ENCODE measurements at places on chromosomes 2 and 18.
A peak's percentile ranks its signal among the peaks of the same experiment; 100 is the strongest.

GRCh38 chr2:105373344-105373781, 25.5 kb downstream of the FHL2 start:
- DNase-seq, result no peak

GRCh38 chr2:121567957-121568409, 37.3 kb downstream of the RNU4ATAC start:
- peak; percentile 19 for DNase-seq

DNA sequence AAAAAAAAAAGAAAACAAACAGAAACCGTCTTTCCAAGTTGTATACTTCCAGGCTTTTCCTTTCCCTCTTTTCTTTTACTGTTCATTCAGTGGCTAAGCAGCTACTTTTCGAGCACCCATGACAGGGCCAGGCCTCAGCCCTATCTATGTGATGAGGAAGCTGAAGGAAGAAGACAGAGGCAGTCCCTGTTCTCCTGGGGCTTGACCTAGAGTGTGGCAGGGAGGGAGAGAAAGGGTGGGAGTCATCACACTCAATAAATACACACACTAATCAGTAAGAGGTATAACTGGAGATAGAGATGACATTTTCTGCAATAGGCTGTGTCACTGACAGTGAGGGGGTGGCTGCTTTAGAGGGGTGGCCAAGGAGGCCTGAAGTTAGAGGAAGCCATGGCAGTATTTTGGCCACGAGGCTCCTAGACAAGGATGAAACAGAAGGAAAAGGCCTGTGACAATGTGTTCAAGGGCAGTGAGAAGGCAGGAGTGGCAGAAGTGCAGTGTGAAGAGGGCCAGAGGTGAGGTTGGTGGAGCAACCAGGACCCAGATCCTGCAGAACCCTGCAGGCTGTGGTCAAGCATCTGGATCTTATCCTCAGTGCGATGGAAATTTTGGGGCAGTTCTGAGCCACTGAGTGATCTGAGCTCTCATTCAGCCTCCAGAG, 131.8 kb upstream of the TTC39C start:
- DNase-seq, result no peak

- no peak for DNase-seq
These were observed 94.6 kb downstream of the PHLPP1 start for GRCh38 chr18:62809900-62810299.

GRCh38 chr18:24378598-24378997, 19.0 kb downstream of the OSBPL1A start:
- no peak for DNase-seq

GRCh38 chr2:173059971-173060461, 15.6 kb upstream of the MAP3K20 start:
- no peak for DNase-seq

DNA sequence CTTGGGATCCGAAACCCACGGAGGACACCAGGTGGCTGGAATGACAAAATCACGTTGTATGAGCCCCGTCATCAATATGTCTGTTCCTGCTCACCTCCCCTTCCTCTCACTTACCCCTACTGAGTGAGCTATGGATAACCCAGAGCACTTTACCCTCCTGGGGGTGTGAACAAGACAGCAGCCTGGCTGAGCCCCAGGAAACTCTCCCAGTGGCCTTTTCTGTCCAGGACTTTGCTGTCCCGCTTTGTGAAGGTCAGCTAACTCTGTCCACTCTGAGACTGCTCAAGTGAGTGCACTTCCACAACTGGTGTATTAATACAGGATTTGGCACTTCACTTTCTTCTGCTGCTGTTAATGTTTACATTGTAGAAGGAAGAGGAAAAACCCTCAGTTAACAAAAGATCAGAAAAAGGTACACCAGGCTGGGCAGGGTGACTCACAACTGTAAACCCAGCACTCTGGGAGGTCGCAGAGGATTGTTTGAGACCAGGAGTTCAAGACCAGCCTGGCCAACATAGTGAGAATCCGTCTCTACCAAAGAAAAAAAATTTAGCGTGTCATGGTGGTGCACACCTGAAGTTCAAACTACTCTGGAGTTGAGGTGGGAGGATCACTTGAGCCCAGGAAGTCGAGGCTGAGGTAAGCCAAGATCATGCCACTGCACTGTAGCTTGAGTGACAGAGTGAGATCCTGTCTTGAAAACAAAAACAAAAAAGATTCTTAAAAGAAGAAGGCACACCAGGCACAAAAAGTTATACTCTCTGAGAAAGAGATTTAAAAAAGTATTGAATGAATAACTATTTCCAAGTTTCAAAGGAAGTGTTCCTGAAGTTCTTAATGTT, 90.3 kb downstream of the CLHC1 start:
- no peak for DNase-seq

- DNase-seq, result no peak
These were observed 227.6 kb downstream of the SUCLG1 start for GRCh38 chr2:84231478-84231877.

GRCh38 chr18:61336766-61337165, 3.5 kb downstream of the CDH20 start:
- no peak for DNase-seq

DNA sequence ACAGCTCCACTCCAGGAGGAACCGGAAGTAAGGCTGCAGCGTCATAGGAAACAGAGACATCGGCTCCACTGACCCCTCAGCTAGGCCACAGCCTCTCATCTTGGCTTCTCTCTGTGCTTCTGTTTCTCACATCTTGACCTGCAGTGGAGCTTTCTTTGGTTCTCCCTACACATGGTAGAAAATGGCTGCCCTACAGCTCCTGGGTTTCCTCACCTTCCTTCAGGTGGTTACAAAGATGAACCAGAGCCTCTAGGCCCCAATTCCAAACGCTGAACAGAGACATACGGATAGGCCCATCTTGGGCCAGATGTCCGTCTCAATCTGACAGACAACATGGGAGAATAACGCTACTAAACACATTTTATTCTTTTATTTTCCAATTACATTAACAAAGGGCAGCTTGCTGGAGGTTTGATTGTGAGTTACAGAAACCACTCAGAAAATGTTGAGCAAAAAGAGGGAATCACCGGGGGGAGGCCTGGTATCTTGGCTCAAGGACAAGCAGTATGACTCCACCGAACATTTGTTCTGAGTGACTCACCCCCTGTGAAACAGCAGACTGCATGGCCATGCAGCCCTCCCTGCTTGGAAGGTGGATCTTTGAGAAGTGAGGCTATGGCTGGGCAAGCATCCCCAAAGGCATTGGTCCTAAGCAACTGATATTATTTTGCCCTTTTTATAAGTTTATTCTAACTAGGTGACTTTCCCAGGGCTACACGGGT, 303.5 kb downstream of the CDCA7 start:
- no peak for DNase-seq

GRCh38 chr2:98822301-98823164, 91.6 kb upstream of the MGAT4A start:
- DNase-seq, result no peak

GRCh38 chr2:586641-587076, 90.5 kb downstream of the TMEM18 start:
- DNase-seq, result no peak

DNA sequence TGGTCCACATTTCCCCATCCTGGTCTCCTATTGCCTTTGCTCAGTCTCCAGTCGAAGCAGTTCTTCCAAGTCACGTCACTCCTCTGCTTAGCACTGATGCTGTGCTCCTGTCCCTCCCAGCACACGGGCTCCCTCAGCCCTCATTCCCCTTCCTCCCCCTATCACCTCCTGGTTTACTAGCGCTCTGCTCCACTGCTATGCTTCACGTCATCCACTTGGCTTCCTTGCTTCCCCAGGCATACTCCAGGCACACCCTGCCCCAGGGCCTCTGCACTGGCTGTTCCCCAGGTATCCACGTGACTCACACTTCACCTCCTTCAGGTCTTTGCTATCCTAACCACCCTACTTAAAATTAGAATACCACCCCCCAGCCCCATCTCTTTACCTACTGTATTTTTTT, 269.3 kb downstream of the GLI2 start:
- DNase-seq, result no peak

DNA sequence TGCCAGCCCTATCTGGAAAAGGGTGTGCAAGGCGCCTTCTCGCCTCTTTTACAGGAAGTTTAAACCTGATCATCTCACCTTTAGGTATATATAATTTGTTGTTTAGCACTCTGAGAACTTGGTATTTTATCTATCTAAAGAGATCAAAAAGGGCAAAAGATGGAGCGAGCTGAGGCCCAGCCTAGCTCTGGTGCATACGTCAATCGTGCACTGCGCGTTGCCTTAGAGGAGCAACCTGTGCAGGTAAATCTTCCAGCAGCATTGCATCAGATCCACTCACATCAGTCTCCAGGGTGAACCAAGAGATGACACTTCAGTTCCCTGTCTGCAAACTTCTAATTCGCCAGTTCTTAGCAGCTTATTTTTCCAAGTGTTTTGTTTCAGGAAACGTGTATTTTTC, 15.4 kb downstream of the BCL11A start:
- DNase-seq, result no peak
